ENCODE measurements at places on chromosomes 2 and 18.
A peak's percentile ranks its signal among the peaks of the same experiment; 100 is the strongest.

- no peak for DNase-seq
Observed at GRCh38 chr2:215835657-215836056, 177.7 kb downstream of the MREG start.

DNA sequence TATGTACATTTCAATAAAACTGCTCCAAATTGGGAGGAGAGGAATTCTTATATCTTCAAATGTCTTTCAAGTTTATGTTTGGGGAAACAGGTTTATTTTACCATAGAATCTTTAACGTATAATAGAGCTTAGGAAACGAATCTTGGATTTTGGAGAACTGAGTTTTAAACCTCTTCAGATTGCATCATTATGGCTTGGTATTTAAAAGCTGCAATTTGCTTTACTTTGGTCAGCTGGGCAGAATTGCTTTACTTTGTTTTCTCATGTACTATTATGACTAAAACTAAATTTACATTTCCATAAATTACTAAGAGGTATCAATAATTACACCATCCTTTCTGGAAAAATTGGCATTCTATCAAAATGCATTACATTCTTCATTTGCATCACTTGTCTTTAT, 54.6 kb downstream of the BAZ2B start:
- no peak for DNase-seq

DNA sequence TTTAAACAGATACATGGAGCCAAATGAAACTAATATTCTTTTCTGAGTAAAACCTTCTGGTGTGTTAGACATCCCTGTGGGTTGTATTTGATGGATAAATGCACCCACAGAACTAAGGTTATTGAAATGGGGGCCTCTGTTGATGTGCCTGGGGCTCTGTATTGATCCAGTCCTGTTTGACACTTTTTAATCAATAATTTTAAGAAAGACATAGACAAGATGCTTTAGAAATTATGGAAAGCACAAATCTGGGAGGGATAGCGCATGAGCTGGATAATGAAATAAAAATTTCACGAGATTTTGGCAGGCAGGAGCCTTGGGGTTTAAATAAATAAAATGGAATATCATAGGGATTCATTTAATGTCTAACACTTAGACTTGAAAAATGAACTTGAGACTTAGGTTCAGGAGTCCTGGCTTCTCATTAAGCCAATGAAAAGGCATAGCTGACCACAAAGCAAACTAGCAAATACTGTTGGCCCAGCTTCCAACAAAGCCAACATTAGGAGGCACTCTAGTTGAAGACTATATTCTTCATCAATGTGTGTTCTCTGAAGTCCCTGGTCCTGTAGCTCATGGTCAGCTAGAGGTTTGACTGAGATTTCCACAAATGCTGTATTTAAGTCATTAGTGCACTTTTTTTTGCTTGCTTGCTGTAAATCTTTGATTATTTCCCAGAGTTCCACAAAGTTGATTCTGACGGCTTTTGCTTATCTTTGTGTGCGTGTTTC, 64.2 kb upstream of the SH3RF3 start:
- no peak for DNase-seq

GRCh38 chr2:210035679-210036078, 33.2 kb downstream of the RPE start:
- no peak for DNase-seq

DNA sequence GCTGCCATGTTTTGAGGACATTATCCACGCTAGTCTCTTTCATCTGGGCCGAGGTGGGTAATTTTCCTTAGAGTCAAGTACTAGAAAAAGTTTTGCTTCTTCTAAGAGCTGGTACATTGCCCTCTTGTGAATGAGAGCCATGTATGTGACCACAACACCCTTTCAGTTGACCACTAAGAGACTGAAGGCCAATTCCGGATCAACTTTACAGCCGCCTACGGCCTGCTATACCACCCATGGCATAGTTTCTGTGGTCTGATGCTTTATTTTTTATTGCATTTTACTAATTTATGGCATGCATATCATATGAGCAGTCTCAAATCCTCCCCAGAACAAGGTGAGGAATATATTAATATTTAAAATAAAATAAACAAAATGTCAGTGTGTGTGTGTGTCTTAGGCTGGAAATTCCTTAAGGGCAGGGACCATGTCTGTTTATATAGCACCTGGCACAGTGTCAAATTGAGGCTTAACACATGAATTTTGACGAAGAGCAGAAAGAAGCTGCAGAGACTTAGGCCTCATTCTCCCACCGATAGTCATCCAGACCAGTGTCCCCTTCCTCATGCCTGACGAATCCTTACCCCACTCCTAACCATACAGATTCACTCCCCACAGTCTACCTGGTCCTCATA, 35.4 kb downstream of the PSD4 start:
- DNase-seq: no peak

DNA sequence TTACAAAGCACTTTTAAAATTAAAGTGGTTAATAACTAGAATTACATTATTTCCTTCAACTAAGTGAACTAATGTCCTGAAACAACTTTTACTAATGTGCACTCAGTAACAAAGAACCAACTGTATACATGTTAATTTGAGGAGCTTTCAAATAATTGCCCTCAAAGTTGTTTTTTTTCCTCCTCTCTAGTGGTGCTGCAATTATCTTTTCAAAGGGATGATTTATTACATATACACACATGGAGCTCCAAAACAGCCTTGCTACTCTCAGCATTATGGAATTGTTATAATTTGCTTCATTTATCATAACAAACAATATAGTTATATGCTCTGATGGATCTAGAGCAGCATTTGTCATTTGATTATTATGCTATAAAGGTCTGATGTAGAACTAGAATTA, 246.3 kb upstream of the RASGRP3 start:
- DNase-seq: no peak

GRCh38 chr18:73739098-73739497, 408.5 kb downstream of the FBXO15 start:
- no peak for DNase-seq

- DNase-seq: no peak
Observed at GRCh38 chr2:195569255-195569654, 87.8 kb upstream of the SLC39A10 start.

DNA sequence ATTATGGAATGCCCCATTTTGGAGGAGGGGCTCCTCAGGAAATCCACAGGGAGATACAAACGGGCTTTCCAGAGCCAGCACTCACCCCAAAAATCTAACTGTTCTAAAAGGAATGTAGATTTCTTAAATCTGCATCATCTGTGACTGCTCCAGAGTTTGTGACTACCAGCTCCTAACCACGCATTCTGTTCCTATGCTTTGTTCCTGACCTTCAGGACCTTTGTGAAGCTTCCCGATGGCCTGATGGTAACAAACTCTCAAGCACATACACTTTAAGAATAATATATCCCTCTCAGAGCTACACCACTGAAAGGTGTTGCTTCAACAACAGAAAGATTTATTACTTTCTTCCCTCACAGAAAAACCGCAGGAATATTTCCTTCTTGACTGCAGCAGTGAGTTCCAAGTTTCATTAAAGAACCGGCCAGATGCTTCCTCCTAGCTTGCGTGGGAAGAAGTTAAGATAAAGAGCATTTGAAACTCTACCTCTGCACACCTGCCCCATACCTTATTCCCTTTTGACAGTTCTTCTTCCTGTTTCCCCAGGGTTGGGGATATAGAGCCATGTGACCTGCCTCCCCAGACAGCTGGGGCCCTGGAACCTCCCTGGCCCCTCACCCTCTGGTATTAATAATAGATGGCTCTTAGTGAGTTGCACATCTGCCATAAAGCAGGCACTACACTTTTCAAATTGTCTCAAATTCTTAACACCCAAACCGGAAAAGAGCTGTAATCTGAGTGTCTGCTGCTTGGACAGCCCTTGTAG, 40.2 kb upstream of the EML4 start:
- DNase-seq: peak; percentile 35

DNA sequence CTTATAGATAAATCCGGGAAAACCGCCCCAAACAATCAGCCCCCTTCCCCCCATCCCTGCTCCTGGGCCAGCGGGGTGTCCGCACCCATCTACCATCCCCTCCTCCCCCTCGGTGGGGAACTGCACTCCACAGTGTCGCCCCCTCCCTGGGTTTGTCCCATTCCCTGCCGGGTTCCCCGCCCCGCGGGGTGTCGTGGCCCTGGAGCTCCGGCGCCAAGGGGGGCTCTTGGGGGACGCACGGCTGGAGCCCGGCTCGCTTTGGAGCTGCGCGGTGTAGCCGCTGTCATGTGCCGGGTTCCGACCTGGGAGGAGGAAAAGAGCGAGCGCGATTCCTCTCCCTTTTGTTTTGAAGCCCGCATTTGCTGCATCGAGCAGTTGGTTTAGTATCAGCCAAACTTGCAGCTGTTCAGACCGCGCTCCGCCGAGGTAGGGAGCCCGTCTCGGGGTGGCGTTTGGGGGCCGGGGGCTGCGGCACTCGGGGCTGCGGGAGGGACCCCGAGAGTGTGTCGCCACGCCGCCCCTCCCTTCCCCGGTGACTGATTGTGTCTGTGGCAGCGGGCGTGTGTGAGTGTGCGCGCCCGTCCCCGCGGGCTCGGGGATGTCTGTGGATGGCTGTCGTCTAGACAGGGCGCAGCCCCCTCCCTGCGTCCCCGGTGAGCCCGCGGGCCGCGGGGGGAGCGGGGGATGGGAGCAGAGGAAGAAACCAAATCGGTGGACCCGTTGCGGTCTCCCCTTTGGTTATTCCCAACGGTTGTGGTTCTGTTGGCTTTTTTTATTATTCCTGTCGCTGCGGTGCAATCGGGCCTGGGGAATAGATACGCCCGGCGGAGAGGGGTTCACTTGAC, 797 bp downstream of the CTIF start:
- no peak for DNase-seq

DNA sequence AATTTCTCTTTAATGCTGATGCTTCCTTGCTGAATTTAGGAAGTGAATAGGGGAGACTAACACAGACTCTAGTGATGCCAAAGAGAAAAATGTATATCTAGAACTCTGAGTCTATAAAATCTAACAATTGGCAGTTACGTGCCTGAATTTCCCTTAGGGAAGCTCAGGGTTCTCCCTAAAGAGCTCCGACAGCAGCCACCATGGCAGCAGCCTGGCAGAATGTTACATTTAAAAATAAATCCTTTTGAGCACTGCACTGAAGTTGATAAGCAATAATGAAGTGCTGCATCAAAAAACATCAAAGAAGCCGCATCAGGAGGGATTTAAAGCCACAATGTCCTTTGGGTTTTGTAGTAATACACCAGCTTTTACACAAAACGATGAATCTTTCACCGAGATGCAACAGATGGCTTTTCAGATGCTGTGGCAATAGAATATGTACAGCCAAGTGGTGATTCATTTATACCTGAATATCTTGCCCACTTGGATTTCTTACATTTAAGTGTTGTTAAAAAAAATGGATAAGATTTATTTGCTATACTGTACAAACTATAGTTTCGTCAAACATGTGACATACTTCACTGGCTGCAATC, 291.2 kb upstream of the SESTD1 start:
- DNase-seq: no peak

DNA sequence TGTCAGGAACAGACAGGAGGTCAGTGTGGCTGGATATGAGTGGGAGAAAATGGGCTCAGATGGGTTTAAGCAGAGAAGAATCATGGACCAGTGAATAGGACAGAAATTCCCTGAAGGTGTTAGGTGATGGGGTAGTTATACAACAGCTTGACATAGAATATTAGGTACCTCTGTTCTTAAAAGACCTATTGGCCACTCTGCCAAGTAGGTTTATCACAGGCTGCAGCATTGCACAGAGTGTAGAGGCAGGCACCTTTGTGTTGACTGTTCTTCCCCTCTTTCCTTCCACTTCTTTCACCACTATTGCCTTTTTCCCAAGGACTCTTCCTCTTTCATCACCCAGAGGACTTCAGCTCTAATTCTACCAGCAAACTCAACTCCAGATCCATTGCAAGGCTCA, 274.4 kb downstream of the CDCA7 start:
- DNase-seq: no peak

DNA sequence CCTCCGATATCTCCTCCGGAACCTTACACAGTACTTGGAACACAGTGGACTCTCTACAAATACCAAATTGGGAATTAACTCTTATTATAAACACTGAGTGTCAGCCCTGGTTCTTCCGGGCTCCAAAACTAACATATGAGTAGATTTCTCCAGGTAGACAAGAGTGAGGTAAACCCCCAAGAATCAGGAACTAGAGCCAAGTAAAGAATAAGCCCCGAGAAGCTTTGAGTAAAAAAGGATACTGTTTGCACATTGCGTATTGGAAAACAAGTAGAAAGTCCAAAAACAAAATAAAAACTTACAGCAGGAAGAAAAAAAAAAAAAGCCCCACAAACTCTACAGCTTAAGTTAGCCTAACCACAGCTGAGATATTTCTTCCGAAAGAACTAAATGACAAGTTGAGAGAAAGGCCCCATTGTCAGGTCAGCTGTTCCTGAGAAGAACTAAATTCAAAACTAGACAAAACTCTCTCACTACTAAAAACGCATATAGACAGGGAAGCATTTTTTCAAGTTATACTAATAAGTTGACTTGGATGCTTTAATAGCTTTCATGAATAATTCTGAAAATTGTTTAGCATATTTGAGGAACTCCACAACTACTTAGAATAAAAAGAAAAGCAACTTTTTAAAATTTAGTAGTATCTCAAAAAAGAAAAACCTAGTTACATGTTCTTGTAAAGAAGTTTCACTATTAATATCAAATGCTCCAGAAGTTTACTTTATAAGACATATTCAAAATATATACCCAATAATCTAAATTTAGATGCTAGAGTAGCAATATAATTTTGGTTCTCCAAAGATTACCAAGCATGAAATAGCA, 4.3 kb upstream of the HAAO start:
- DNase-seq: no peak

DNA sequence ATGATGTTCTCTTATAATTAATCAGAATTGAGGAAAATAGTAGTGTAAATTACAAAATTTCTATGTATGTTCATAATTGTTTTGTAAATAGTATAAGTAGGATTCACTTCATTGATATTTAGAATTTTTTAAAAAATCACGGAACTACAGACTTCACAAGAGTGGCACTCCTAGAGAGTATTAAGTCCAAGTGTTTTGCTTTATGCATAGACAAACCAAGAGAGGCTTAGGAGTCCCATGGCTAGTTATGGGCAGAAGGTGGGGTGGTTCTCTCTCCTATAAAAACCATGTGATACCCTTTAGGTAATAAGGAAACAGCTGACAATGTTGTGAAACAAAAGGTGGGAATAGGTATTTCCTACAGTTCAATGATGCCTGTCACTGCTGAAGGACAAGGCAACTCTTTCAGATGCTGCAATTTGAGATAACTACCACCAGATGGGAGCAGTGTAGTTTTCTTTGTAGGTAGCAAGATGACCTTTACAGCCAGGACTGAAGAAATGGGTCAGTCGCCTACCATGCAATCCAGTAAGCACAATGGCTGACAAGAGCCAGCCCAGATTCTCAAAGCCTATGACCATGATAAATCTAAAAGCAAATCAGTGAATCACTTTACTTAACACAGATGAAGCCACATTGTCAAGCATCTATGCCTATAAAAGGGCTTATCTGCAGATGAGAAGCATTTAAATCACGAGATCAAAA, 83.9 kb downstream of the AAK1 start:
- peak; percentile 36 for DNase-seq

GRCh38 chr2:69493268-69493667, 56.0 kb upstream of the NFU1 start:
- no peak for DNase-seq

DNA sequence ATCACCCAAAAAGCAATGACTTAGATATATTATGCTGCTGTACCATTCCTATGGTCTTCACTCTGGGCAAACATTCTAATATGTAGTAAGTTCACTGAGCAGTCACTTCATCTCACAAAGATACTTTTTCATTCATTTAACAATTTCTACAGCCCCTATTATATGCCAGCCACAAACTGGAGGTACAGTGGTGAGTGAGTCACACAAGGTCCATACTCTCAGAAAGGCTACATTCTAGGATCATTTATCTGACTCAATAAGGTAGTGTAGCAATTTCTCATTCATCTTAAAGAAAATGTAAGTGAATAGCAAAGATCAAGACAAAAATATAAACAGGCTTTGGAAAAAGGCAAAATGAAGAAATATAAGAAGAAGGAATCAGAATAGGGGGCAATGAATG, 40.5 kb downstream of the NHEJ1 start:
- DNase-seq: no peak
